ENCODE measurements at places on chromosomes 2 and 18. TPM values are rescaled to one million over a fixed set of nuclear protein-coding genes. Genes with fewer than 3 reads are reported as not detected.

PAIP2B gene
- 3.1 TPM for total RNA-seq

MRPL44 gene
- 55.9 TPM for total RNA-seq

CETN1 gene
- not detected for total RNA-seq

CXCR2 gene
- not detected for total RNA-seq

DSC3 gene
- not detected for total RNA-seq

TM4SF20 gene
- total RNA-seq = not detected

MAPK4 gene
- total RNA-seq = not detected

ZNF396 gene
- total RNA-seq = 0.06 TPM

EPB41L3 gene
- 0.18 TPM for total RNA-seq

UGT1A5 gene
- not detected for total RNA-seq

DSG1 gene
- not detected for total RNA-seq

RTTN gene
- total RNA-seq = 21.3 TPM

CERKL gene
- total RNA-seq = 0.05 TPM

TRIM54 gene
- 0.34 TPM for total RNA-seq
